ENCODE measurements at places on chromosomes 11 and 22.

DNA sequence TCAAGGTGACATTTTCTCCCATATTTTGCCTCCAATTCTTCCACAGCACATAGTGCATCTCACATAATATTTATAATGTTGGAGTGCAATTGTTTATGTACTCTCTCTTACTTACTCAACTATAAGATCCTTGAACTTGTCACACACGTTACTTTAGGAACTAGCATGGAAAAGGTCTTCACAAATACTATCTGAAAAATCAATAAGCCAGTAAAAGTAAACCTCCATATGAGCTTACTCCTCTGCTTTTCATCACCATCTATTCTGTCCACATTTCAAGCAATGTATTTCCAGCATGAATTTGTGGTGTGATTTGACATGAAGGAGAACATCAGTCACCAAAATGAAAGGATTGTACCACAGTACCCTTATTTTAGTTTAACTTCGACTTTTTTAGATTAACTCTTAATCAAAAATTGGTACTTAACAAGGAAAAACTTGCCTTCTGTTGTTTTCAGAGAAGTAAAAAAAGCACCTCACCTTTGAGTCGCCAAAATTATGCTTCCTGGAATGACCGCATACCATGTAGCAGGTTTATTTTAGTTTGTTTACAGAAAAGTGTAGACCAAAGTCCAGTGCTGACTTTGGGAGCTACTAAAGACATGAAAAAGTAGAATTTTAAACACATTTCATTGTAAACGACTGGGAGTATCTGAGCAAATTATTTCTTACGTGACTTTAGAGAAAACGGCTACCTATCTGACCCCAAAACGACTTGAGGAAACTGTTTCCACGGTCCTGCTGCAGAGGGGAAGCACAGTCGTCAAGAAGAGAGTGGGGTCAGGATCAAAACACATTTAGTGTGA lies at the start of gene SLC22A9:
Gene SLC22A9, plus strand, starts transcription at position 621 of the 806 bp plus-strand sequence. CDS start 272 bp downstream, outside the sequence.
- DNase-seq: no peak

DNA sequence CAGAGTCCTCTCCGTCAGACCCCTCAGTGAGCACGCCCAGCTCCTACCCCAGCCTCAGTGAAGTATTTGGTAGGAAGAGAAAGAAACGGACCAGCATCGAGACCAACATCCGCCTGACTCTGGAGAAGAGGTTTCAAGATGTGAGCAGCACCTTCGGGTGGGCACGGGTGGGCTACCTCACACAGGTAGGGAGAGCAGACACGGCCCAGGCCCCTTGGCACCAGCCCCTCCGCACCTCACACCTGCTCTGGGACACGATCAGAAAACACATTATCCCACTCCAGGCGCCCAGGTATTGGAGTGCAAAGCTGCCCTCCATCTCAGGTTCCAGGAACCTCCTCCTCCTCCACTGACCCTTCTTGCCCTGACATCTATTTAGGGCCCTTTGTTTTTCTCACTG lies 17.6 kb upstream of the TLCD5 start:
- DNase-seq: no peak

GRCh38 chr22:31650391-31650790 lies 11.6 kb downstream of the PISD start:
- peak; percentile 89 for DNase-seq

DNA sequence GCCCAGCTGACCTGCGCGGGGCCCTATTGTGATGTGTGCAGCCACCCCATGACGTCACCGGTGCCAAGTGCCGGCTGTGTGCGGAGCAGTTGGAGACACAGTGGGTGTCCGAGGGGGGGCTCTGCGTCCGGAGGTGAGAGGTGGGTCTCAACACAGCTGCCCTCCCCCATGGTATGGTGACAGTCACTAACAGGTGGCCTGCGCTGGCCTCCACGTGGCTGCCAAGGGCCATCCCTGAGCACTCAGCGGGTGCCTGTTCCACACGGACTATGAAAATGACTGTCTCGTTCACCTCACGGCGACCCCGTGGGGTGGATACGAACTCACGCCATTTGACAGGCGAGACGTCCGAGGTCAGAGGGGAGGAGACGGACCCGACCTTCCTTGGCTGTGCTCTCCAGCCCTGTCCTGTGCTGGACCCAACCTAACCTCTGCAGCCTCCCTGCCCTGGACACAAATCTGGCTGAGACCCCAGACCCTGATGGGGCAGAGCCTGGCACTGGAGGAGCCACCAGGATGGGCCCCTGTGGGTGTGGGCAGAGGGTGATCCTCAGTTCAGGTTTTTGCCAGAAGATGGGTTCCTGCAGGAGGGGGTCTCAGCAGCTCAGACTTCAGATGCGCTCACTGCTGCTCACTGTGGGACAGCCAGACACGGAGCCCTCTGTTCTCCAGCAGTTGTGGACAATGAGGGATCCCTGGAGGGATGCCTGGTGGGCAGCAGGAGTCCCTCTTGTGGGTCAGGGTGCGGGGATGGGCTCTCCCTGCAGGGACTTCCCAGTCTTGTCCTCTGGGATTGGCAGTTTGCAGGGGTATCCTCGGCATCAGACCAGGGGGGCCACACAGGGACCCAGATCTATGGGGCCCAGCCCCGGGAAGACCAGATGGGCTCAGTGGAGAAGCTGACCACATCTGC lies 6.3 kb downstream of the HRAS start:
- DNase-seq: no peak

GRCh38 chr11:34890812-34891211 lies 25.4 kb downstream of the APIP start:
- DNase-seq: peak; percentile 55

GRCh38 chr11:130448039-130448415 lies 418 bp upstream of the ADAMTS15 start:
- no peak for DNase-seq

- DNase-seq: no peak
Observed at GRCh38 chr11:72216638-72217037, at the start of gene FOLR2. FOLR2 (plus strand) TSS chr11:72216794; CDS start chr11:72218585, 1,791 bp downstream.

DNA sequence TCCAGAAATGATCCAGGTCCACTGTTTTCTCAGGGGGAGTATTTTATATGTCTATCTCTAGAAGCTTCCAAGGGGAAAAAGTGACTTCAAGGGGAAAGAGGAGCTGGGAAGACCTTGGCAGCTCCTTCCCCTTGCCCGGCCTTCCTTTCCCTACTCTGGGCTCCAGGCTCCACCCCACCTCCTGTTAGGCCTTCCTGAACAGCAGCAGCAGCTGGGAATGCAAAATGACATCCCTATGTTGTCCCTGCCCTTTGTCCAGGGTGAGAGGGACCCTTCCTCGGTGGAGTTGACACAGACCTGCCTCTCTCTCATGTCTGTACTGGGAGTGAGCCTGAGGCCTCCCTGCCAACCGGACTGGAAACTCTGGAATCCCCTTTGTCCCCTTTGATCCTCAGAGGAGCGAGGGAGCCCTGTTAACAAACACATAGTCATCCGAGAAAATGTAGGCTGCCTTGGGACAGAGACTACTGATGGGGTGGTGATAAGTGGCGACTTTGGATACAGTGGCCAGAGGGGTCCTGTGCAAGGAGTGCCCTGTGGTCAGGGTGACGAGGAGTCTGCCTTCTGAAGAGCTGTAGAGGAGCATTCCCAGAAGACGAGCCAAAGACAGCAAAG lies 9.0 kb upstream of the MALAT1 start:
- DNase-seq: no peak

GRCh38 chr11:67409781-67410368 lies 5.6 kb upstream of the CARNS1 start:
- DNase-seq: no peak

DNA sequence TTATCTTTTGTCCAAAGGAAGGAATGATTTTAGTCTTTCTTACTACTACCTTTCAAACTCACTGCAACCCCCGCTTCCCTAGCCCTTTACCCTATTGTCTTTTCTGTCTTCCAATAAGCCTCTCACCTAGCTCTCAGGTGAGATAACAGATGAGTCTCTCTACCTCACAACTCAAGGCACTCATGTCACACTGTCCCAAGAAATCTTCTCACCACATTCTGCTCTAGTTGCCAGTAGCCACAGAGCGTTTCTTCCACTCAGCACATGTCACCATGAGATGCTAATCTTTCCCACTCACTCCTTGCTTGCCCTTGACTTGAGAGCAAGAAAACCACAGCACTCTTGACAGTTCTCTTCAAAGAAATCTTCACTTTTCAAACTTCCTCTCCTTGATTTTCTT lies 32.7 kb upstream of the TMEM41B start:
- no peak for DNase-seq

Data from IMR-90 (cell line).